ENCODE measurements at places on chromosomes 13 and 19.

GRCh38 chr19:33301900-33302174 is 497 bp downstream of the CEBPA start:
- no peak for DNase-seq

- DNase-seq = no peak
These were observed 491.0 kb downstream of the FGF9 start for GRCh38 chr13:22161871-22162270.

- no peak for DNase-seq
These were observed 282.9 kb downstream of the KLF5 start for GRCh38 chr13:73341748-73342147.

DNA sequence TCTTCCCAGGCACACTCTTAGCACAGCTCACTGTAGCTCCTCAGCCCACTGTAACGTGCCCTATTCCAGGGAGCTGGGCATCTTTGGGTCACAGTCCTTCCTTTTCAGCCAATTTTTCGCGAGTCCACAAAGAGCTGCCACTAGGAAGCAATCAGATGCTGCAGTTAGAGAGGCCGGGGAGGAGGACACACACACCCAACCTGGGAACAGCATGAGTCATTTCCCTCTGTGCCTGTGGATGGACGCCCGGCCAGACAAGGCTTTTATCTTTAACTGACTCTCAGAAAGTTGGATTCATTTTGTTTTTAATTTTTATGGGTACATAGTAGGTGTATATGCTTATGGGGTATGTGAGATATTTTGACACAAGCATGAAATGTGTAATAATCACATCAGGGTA is 918.6 kb downstream of the UQCRFS1 start:
- DNase-seq = no peak

- no peak for DNase-seq
These were observed 156.8 kb downstream of the DNAJC3 start for GRCh38 chr13:95833719-95834118.

DNA sequence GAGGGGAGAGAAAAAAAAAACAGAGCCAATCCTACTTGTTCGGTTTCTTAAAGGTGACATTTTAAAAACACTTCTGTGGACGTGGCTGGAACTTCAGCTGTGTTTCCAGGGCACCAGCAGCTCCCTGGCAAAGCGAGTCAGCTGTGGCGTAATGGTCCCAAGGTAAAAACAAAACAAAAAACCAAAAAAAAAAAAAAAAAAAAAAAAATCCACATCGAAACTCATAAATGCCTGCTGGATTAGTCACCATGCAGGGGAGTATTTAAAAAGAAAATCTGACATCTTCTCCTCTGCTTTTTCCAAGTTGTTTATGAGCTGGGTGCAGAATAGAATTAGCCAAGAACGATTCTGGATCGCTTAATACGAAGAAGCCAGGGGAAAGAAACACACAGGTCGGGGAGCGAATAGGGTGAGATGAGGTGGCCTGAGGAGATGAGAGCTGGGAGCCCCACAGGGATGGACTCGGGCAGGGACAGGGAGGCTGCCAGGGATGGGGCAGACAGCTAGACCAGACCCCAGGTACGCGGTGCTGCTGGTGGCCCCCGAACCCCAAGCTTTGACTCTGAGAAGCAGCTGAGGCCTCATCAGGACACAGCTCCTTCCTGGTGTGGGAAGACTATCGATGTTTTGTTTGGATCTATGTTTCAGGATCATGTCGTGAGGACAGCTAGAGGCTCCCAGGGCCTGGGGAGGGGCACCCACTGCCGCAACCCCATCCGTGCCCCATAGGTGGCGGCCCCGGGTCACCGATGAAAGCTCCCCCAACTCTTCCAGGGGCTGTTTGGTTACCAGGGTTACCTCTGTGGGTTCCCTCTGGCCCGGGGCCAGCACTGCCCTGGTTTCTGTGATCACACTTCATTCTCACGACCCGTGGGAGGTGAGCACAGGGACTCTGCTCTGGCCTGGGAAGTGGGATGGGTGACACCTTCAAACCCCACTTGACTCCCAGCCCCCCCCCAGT is 3.1 kb upstream of the CTXN1 start:
- peak; percentile 84 for DNase-seq

- DNase-seq = no peak
These were observed 426.7 kb downstream of the TBC1D4 start for GRCh38 chr13:75055296-75055695.

- DNase-seq = no peak
These were observed 735 bp downstream of the BRSK1 start for GRCh38 chr19:55284405-55285058.

DNA sequence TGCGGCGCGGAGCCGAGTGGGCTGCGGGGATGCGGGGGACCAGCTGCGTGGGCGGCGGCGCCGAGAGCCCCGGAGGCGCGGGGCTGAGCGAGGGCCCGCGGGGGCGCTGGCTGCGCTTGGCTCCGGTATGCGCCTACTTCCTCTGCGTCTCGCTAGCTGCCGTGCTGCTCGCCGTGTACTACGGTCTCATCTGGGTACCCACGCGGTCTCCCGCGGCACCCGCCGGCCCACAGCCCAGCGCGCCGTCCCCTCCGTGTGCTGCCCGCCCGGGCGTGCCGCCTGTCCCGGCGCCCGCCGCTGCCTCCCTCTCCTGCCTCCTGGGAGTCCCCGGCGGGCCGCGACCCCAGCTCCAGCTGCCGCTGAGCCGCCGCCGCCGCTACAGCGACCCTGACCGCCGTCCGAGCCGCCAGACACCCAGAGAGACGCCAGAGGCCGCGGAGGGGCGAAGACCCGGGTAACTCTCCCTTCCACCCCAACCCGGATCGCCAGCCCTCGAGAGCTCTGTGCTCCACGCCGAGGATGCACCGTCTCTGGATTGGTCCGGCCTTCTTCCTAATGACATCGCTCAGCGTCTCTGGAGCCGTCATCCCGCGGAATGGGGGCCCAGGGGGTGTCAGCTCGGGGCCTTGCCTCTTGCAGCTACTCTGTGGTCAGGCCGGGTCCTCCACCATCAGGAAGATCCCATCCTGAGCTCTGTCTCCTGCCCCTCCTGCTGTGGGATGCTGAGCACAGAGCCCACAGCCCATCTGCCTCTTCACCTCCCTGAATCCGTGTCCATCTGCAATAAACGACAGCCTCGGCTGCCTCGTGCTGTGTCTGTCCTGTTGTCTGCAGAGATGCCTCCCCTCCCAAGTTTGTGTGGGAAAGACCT is 441 bp downstream of the INAFM1 start:
- DNase-seq = no peak

DNA sequence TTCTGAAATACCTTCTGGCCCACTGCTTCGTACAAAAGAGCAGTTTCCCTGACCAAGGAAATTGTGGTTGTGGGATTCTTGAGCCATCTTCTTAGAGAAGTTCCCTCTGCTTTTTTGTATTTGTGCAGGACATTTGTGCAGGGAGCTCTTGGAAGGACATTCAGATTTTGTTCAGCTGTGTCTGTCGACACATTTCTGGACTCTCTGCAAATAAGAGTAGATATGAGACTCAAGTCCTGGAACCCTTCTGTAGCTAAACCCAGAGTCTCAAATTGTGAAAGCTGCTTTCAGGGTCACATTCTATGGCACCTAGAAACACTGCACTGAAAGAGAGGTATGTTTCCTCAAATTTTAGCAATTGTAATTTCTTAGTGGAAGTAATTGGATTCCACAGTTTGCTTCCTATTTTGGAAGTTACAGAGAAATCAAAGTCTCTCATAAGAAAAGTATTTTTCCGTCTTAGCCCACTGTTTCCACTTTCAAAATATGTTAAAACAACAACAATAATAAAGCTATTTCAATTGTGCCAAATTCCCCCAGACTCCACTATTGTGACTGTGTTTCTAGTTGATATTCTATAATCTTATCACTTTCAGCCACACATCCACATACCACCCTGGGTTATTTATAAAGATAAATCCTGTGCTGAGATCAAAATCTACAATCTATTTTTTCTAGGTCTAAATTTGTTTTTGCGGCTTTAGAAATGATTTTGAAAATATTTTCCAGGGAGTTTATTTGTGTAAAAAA is 224.0 kb downstream of the COG6 start:
- no peak for DNase-seq
